Activated CD4-positive, alpha-beta T cell treated with anti-CD3 and anti-CD28 coated beads, Interleukin-2, amount 10 ng/mL, durations not matched to agents 7 days and 5 days (primary cell): ENCODE measurements at places on chromosomes 1 and 21.

GRCh38 chr1:233394860-233395717 is 67.6 kb downstream of the MAP3K21 start:
- H3K27me3 ChIP-seq = peaks cover 17% of the 10 kb centered on the region
- no peaks in the 10 kb centered on the region for H3K4me1 ChIP-seq
- no peak overlapping the region for H3K4me3 ChIP-seq
- DNase-seq = peak; percentile 50
- no peaks in the 10 kb centered on the region for H3K36me3 ChIP-seq
- H3K27ac ChIP-seq = no peak overlapping the region

GRCh38 chr1:203995228-203995627 is 77.7 kb upstream of the SOX13 start:
- no peak for DNase-seq
- peaks cover 8% of the 10 kb centered on the region for H3K27me3 ChIP-seq
- H3K4me1 ChIP-seq = peaks cover 1% of the 10 kb centered on the region
- no peak overlapping the region for H3K27ac ChIP-seq
- H3K4me3 ChIP-seq = no peak overlapping the region
- peaks cover 1% of the 10 kb centered on the region for H3K36me3 ChIP-seq

DNA sequence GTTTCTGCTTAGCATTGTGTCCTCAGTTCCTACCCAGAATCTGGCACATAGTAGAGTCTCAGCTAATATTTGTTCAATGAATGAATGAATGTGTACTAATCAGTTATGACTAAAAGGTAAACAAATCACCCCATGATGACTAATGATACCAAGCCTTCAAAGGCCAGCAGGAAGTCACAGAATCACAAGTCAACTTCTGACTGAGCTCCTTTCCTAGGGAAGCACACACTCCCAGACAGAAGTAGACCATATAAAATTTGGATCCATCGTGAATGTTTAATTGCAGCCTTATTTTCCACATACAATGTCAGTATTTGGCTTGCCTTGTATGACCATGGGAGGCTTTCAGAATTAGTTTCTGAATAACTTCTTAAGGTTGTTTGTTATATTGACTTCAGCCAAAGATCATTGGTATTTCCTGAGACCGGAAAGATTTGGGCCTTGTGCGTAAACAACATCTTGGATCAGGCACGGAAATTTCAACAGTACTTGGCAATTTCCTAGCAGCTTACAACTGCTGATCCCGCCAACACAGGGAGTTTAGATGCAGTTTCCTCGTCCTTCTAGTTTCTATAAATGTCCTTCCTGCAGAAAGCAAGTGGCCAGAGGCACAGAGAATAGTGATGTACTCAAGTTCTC is 185.9 kb upstream of the ATP1B1 start:
- H3K27me3 ChIP-seq = peaks cover 2% of the 10 kb centered on the region
- no peak overlapping the region for H3K27ac ChIP-seq
- no peak overlapping the region for H3K4me3 ChIP-seq
- peaks cover 11% of the 10 kb centered on the region for H3K4me1 ChIP-seq
- no peak for DNase-seq
- H3K36me3 ChIP-seq = no peaks in the 10 kb centered on the region

GRCh38 chr1:232768793-232769192 is 36.4 kb upstream of the MAP10 start:
- H3K27ac ChIP-seq = no peak overlapping the region
- H3K27me3 ChIP-seq = no peaks in the 10 kb centered on the region
- H3K4me3 ChIP-seq = no peak overlapping the region
- H3K36me3 ChIP-seq = no peaks in the 10 kb centered on the region
- no peak for DNase-seq

DNA sequence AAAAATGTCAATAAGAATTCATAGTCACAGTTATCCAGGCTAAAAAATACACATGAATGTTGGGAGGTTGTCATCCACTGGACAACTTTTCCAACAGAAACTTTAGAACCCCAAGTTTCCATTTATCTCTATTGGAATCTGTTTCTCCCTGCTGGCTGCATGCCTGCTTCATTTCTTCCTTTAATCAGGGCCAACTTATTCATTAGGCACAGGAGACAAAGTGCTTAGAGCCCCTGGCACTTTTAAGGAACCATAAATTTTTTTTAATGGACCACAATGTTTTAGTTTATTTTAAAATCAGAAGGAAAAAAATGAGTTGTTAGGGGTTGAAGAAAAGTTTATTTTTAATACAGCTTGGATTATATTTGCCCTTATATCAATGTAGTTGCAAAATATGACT is 26.7 kb upstream of the C2CD2 start:
- no peak for DNase-seq
- H3K36me3 ChIP-seq = peaks cover 6% of the 10 kb centered on the region
- H3K27me3 ChIP-seq = peaks cover 4% of the 10 kb centered on the region
- no peaks in the 10 kb centered on the region for H3K4me1 ChIP-seq

DNA sequence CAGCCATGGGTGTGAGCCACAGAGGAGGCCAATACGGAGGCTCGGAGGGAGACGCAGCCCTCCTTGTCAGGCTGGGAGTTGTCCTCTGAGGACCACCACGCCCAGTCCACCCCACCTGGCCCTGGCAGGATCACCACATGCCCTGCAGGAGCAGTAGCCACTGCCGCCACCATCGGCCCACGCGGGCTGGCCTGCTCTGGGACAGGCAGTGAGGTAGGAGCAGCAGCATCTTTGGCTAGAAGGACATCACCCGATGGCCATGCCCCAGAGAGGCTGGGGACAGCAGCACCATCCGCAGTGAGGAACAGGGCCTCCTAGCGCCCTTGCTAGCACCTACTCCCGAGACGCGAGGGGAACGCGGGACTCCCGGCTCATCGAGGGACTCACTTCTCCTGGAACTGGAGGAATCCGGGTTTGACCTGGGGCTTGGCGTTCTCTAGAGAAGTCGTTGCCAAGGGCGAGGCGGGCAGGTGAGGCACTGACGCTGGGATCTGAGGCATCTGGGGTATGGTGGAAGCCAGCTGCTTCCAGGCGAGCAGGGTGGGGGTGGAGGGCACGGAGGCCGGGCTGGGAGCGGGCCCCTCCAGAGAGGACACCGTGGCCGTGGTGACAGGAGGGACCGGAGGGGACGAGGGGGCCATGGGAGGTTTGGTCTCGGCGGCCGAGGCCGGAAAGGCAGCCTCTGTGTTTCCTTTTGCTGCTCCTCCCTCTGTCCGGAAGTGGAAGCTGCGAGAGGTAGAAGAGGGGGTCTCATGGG is 148.9 kb downstream of the CASZ1 start:
- no peaks in the 10 kb centered on the region for H3K36me3 ChIP-seq
- H3K4me3 ChIP-seq = no peak overlapping the region
- no peak overlapping the region for H3K27ac ChIP-seq
- DNase-seq = no peak

GRCh38 chr1:96363826-96364225 is 357.8 kb upstream of the PTBP2 start:
- no peaks in the 10 kb centered on the region for H3K27me3 ChIP-seq
- no peak overlapping the region for H3K27ac ChIP-seq
- no peak for DNase-seq

GRCh38 chr1:154730259-154730658 is 122.3 kb upstream of the ADAR start:
- H3K27ac ChIP-seq = no peak overlapping the region
- peaks cover 60% of the 10 kb centered on the region for H3K4me1 ChIP-seq
- no peak overlapping the region for H3K4me3 ChIP-seq
- no peaks in the 10 kb centered on the region for H3K36me3 ChIP-seq
- H3K27me3 ChIP-seq = peaks cover 4% of the 10 kb centered on the region

GRCh38 chr1:6239950-6240768 is 3.8 kb upstream of the HES3 start:
- peaks cover 46% of the 10 kb centered on the region for H3K27me3 ChIP-seq
- no peaks in the 10 kb centered on the region for H3K36me3 ChIP-seq
- no peak overlapping the region for H3K4me3 ChIP-seq
- H3K4me1 ChIP-seq = peaks cover 15% of the 10 kb centered on the region
- DNase-seq = no peak
- H3K27ac ChIP-seq = no peak overlapping the region

GRCh38 chr1:19535214-19535613 is 49.9 kb upstream of the CAPZB start:
- no peaks in the 10 kb centered on the region for H3K27me3 ChIP-seq
- H3K4me1 ChIP-seq = peaks cover 4% of the 10 kb centered on the region
- H3K4me3 ChIP-seq = no peak overlapping the region

DNA sequence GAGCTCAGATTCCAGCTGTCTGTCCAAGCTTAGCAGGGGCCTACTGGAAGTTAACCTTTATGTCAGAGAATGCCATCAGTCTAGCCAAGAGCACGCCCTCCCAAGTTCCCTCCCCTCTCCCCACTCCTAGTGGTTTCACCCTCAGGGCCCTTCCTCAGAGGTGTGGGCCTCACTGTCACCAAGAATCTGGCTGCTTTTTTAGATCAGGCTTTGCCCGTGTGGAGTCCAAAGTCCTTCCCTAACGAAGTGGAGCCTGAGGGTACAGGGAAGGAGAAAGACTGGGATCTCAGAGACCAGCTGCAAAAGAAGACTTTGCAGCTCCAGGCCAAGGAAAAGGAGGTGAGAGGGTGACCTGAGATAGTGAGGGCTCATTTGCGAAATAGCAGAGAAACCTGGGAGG is 4.1 kb downstream of the C1orf74 start:
- peak overlapping the region; percentile 27 for H3K4me3 ChIP-seq
- no peaks in the 10 kb centered on the region for H3K27me3 ChIP-seq
- H3K4me1 ChIP-seq = peaks cover 64% of the 10 kb centered on the region
- peak overlapping the region; percentile 68 for H3K27ac ChIP-seq
- H3K36me3 ChIP-seq = peaks cover 75% of the 10 kb centered on the region
- DNase-seq = no peak

DNA sequence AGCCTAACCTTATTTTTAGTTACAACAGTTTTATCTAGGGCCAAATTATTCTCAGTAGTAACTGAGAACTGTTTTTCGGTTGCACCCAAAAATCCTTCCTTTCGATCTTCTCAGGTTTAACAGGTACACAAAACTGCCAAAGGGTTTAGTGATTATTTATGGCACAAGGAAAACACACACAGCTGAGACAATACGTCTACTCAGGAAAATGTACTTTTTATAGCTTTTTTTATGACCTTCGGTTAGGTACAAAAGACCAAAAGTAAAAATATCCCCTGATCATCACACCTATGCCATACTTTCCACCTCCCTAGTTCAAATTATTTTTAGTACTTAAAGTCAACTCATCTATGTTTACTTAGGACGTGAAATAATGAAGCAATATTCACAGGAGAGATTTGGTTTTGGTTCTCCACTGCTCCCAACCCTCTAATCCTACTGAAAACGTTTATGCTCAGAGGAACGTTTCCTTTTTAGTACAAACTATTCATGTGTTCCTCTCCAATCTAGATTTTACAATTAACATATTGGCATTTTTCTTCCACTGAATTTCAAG is 48.7 kb downstream of the TTLL7 start:
- no peak overlapping the region for H3K4me3 ChIP-seq
- peaks cover 7% of the 10 kb centered on the region for H3K27me3 ChIP-seq
- no peak overlapping the region for H3K27ac ChIP-seq
- no peak for DNase-seq
- H3K4me1 ChIP-seq = no peaks in the 10 kb centered on the region

- H3K36me3 ChIP-seq = no peaks in the 10 kb centered on the region
- DNase-seq = no peak
- no peak overlapping the region for H3K4me3 ChIP-seq
These were observed 316.4 kb upstream of the ADGRL2 start for GRCh38 chr1:81484284-81484683.

GRCh38 chr1:40303051-40303771 is 13.9 kb downstream of the COL9A2 start:
- no peaks in the 10 kb centered on the region for H3K4me1 ChIP-seq
- H3K36me3 ChIP-seq = no peaks in the 10 kb centered on the region
- no peak for DNase-seq
- H3K4me3 ChIP-seq = no peak overlapping the region
- no peak overlapping the region for H3K27ac ChIP-seq

DNA sequence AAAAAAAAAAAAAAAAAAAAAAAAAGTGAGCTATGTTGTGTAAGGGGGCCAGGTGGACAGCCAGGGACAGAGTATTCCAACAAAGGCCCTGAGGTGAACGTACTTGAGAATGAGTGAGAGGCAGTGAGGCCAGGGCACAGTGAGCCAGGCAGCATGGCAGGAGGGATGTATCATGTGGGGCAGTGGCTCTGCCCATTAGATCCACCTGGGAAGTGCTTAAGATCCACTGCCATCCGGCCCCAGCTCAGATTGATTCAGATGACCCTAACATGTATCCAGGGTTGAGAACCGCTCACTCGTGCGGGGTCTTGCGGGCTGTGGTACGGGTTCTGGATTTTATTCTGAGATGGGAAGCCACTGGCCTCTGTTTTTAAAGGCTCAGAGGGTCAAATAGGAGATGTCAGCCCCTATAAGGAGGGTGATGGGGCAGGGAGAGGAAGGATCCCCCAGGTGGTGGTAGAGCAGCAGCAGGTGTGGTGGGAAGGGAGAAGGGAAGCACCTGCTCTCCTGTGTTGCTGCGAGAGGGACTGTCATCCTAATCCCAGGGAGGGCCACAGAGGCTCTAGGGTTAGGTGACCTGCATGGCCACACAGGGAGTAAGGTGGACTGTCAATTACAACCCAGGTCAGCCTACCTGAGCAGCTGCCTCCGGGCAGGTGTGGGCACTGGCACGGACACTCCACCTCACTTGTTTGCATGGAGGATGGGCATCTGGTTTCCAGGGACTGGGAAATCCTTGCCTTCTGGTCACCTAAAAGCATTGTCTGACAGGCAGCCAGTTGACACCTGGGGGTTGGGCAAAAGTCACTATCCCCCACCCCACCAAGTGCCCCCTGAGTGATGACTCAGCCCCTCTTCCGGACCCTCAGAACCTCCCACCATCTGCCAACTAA is 31.6 kb downstream of the CDK18 start:
- H3K27me3 ChIP-seq = peaks cover 15% of the 10 kb centered on the region
- peaks cover 8% of the 10 kb centered on the region for H3K4me1 ChIP-seq
- no peak overlapping the region for H3K27ac ChIP-seq
- no peak for DNase-seq

GRCh38 chr1:17375651-17376050 is 3.7 kb downstream of the PADI6 start:
- no peaks in the 10 kb centered on the region for H3K36me3 ChIP-seq
- no peak for DNase-seq
- no peak overlapping the region for H3K27ac ChIP-seq
- H3K4me1 ChIP-seq = no peaks in the 10 kb centered on the region

- peaks cover 5% of the 10 kb centered on the region for H3K36me3 ChIP-seq
- no peak within 1 kb of the TSS for H3K4me3 ChIP-seq
- H3K27me3 ChIP-seq = peaks cover 34% of the 10 kb centered on the region
These were observed at the start of gene TFAP2E for GRCh38 chr1:35573198-35574124. Gene TFAP2E (plus strand): TSS chr1:35573314. CDS start chr1:35573578, 264 bp downstream.

- no peaks in the 10 kb centered on the region for H3K4me1 ChIP-seq
- H3K27me3 ChIP-seq = no peaks in the 10 kb centered on the region
These were observed 738.5 kb upstream of the CHRM3 start for GRCh38 chr1:238647877-238648276.

DNA sequence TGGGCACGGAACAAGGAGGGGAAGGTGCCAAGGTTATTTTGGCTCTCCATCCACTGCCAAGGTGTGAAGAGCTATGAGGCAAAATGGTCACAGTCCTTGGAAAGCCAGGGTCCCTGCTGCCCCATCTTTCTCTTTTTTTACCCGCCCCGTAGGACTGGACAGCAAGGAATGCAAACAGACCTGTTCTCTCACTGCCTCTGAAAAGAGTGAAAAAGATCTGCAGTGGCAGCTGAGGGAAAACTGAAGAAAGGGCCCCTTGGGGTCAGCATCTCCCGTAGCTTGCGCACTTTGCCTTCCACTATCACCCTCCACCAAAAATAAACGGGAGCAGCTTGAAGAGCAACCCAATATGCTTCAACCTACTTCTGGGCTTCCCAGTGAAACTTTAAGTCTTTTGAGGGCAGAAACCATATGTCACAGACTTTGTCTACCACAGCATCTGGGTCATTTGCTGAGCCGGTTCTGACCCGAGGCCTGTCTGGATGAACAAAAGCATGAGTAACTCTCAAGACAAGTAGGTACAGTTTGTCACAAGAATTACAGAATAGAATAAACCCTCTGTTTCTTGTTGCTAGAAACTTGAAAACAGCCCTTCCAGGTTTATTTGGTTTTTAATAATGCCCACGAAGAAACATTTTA is 9.4 kb upstream of the KIF14 start:
- peaks cover 28% of the 10 kb centered on the region for H3K4me1 ChIP-seq
- no peaks in the 10 kb centered on the region for H3K27me3 ChIP-seq
- no peaks in the 10 kb centered on the region for H3K36me3 ChIP-seq
- DNase-seq = no peak
